ENCODE measurements at places on chromosomes 2 and 18.

GRCh38 chr2:119517433-119517832 is 6.8 kb downstream of the SCTR start:
- DNase-seq: peak; percentile 32

DNA sequence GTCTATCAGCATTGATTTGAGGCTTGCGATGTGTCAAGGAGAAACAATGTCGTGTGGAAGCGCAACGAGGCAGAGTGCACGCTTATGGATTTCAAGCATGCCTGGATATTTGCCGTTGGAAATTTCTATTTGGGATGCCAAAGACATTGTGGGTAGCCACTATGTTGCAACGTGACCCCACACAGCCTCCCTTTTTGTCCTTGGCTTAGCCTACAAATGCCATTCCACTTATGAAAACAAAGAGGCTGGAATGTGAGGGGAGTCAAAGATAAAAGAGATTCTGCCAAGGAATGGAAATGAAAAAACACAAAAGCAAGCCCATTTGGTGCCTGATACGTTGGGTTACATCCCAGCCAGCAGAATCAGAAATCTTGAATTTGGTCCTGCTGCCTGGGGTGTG is 721.2 kb downstream of the GALR1 start:
- DNase-seq: no peak

DNA sequence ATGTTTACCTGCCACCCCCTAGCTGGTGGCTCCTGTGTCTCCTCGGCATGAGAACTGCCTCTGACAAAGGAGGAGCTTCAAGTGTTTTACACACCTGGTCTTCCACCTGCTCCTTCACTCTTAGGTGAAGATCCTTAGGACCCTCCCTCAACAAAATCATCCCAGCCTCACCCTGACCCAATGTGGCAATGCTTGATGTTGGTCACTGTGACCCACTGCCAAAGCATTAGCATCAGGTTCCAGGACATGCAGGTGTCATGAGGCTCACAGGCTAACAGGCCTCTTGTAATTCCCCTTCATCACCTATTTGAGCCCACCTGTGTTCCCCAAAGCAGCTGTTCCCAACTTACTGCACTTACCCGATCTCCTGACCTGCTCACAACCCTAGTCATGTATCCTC is 9.8 kb downstream of the FZD5 start:
- DNase-seq: no peak

GRCh38 chr2:165610591-165611029 is 141.1 kb downstream of the CSRNP3 start:
- no peak for DNase-seq

- peak; percentile 94 for DNase-seq
Observed at GRCh38 chr2:160836755-160837154, 323.5 kb upstream of the TANK start.

DNA sequence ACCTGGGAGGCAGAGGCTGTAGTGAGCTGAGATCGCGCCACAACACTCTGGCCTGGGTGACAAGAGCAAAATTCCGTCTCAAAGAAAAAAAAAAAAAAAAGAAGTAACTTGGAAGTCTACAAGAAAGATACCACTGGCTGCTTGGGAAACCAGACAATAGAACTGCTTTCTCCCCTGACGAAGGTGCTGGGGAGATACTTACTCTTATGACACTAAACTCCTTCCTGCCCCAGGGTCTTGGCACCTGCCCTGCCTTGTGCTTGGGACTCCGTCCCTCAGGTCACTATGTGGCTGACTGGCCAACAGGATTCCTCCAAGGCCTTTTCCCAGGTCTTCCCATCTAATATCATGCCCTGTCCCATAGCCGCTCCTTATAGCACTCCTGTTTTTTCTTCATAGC is 30.7 kb downstream of the INPP5D start:
- DNase-seq: no peak

DNA sequence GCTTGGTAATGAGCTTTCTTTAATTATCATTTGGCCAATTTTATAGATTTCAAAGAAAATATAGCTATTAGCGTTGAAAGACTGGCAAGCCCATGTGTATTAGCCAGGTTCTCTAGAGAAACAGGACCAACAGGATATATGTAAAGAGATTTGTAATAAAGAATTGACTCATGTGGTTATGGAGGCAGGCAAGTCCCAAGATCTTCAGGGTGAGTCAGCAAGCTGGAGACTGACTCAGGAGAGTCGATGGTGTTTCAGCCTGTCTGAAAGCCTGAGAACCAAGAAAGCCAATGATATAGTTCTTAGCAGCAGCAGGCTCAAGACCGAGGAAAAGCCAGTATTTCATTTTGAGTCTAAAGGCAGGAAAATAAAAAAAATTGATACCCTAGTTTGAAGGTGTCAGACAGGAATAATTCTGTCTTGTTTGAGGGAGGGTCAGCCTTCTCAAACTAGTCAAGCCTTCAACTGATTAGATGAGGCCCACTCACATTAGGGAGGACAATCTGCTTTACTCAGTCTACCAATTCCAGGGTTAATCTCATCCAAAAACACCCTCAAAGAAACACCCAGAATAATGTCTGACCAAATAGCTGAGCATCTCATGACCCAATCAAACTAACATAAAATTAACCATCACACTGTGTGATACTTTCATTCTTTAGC is 78.3 kb upstream of the CRIM1 start:
- DNase-seq: peak; percentile 89

GRCh38 chr2:190528521-190529001 is 6.0 kb downstream of the NEMP2 start:
- DNase-seq: peak; percentile 79

GRCh38 chr2:120312860-120313694 is 32.9 kb upstream of the INHBB start:
- DNase-seq: peak; percentile 75

GRCh38 chr2:151161821-151162551 is 99.7 kb downstream of the RBM43 start:
- DNase-seq: peak; percentile 40

- no peak for DNase-seq
Observed at GRCh38 chr2:240563951-240564560, 3.9 kb downstream of the DUSP28 start.

DNA sequence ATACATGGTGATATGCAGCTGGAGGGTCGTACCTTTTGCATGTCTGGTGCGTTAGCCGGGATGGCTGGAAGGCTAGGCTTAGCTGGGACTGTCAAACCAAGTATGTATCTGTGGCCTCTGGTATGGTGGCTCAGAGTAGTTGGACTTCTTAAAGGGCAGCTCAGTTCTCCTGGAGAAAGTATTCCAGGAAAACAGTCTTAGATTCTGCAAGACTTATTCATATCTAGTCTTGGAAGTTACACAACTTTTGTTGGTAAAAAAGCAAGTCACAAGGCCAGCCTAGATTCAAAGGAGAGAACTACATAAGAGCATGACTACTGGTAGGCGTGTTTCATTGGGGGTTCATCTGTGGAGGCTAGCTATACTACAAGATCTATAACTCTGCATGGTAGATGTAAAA is 45.5 kb downstream of the EML4 start:
- peak; percentile 44 for DNase-seq

GRCh38 chr2:95346231-95346737 is 49.1 kb downstream of the KCNIP3 start:
- peak; percentile 53 for DNase-seq

- DNase-seq: no peak
Observed at GRCh38 chr2:130827502-130828251, 9.0 kb upstream of the ARHGEF4 start.

DNA sequence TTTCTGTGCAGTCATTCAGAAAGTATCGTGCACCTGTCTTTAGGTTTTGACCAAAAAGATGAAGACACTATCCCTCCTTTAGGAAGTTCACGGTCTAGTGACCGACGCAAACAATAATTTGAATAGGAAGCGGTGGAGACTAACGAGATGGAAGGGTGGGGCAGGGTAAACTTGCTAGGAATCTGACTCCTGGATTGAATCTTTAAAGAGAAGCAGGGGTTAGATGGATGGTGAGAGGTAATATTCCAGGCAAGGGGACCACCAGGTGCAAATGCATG is 651 bp upstream of the TXNL1 start:
- DNase-seq: no peak

- no peak for DNase-seq
Observed at GRCh38 chr2:197986977-197987376, 182.6 kb downstream of the PLCL1 start.

- DNase-seq: no peak
Observed at GRCh38 chr2:238863231-238863630, 15.3 kb downstream of the TWIST2 start.

DNA sequence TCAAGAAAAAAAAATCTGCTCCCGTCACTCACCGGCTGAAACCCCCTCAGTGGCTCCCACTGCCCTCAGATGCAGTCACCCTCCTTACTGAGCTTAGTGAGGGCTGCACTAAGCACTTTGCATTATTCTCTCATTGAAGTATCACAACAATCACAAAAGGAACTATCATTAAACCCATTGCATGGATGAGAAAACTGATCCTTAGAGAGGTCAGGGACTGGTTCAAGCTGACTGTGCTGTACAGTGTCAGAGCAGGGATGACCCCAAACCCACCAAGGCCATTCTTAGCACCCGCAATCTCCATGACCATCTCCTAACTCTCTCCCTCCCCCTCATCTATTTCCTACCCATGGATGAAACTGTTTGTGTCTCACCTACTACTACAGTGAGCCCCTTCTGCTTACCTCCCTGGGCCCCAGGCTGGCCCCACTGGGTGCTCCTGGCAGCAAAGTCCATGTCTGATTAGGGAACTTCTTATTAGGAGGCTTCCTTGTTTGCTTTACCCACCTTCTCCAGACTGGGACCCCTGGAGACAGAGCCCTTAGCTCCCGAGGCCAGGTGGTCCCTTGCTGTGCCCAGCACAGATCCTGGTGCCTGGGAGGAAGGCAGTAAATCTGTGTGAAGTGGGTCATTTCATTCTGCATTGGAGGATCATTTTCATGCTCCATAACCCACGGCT is 139.3 kb upstream of the ID2 start:
- no peak for DNase-seq

DNA sequence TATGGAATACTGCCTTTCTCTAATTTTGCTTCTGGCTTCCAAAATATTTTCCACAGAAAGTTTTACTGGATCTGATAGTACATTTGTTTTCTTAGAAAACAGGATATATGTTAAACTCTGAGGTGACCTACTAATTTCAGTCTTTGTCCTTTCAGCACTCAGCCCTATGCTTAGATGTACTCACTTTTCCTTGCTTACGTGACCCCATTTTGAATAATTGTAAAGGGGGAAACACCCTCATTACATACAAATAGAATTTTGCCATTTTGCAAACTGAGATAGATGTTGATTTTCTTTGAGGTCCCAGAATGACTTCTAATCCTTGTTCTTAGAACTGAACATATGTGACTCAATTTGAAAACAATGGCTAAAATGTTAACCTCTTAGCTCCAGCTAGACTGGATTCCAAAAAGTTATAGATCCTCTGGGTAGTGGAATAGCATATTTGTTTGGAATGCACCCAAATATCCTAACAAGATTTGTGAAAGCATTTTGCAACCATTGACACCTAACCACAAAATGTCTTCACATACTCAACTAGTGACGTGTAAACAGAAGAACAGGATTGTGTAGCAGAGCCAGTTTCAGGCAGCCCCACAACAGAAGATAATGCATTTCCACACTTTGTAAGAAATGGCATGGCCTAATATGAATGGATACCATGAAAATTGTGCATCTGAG is 44.8 kb upstream of the EHBP1 start:
- peak; percentile 91 for DNase-seq

DNA sequence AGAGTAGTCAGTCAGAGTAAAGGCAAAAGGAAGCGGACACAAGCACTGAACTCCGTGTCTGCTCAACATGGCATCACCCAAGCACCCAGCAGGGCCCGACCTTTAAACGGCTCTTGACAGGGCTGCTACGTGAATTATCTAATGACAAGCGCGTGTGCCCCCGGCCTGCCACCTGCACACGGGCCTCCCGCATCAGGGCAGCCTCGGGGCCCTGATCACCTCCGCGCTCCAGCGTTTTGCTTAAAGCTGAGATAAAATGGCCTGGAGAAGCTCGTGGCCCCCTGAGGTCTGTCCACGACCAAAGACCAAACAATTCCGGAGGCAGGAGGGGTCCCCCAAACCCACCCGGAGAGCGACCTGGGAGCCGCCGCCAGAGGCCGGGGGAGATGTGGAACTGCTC is 376 bp downstream of the NDUFA10 start:
- no peak for DNase-seq

DNA sequence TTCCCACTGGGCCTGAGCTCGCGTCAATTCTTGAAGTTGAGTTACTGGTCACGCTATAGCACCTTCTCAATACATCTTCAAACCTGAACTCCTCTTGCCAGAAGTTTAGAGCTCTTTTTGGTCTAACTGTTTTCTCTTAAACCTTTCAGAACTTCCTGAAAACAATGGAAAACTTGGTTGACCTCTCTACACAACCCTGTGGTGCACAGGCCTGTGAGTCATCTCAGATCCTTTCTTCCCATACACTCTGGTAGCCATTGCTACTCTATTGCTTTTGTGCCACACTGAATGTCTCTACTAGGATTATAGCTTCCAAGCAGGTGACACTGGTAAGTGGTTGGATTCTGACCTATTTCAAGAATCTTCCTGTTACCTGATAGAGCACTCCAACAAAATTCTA is 321.5 kb upstream of the FSIP2 start:
- DNase-seq: peak; percentile 33

- no peak for DNase-seq
Observed at GRCh38 chr2:12818416-12819102, 101.8 kb downstream of the TRIB2 start.

- no peak for DNase-seq
Observed at GRCh38 chr2:170554278-170554955, 160.7 kb upstream of the SP5 start.

- no peak for DNase-seq
Observed at GRCh38 chr2:33786881-33787280, 187.8 kb upstream of the FAM98A start.

DNA sequence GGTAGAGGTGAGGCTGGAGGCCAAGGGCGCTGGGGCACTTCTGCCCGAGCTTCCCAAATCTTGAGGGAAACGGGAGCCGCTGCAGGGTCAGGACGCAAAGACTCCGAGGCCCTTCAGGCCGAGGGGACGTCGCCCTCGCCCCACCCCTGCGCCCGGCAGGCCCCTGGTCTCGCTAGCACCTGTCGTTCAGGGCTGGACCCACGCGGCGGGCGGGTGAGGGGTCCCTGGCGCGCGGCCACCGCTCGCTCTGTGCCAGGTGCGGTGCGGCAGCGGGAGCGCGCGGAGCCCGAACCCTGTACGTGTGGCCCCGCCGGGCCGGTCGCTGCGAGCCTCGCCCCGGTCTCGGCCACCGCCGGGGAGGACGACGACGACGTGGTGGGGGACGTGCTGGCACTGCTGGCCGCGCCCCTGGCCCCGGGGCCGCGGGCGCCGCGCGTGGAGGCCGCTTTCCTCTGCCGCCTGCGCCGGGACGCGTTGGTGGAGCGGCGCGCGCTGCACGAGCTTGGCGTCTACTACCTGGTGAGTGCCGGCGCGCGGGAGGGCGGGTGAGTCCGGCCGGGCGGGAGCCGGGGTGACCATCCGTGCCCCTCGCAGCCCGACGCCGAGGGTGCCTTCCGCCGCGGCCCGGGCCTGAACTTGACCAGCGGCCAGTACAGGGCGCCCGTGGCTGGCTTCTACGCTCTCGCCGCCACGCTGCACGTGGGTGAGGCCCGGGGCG is 4.9 kb downstream of the ERFE start:
- DNase-seq: no peak

- no peak for DNase-seq
Observed at GRCh38 chr2:217703999-217704398, 298.8 kb downstream of the TNS1 start.

Data from HCEC 1CT (cell line).